ENCODE measurements at places on chromosomes 2 and 18.
A peak's percentile ranks its signal among the peaks of the same experiment; 100 is the strongest.

DNA sequence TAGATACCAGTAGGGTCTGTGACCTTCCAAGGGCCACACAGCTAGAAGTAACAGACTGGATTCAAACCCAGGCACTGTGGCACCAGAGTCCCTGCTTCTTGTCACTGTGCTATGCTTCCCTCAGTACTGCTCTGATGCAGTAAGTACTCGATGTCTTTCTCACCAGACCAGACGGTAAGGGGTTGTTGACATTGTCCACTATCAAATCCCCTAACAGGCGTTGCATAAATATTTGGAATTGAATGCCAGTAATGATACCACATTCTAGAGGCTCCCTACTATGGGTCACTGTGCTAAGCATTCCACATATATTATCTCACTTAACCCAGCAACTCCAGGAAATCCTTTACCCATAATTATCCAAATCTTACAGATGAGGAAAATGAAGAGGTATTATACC is 223.1 kb downstream of the C1D start:
- DNase-seq, result no peak

- no peak for DNase-seq
Measured at GRCh38 chr18:8681196-8681595, 24.2 kb upstream of the MTCL1 start.

DNA sequence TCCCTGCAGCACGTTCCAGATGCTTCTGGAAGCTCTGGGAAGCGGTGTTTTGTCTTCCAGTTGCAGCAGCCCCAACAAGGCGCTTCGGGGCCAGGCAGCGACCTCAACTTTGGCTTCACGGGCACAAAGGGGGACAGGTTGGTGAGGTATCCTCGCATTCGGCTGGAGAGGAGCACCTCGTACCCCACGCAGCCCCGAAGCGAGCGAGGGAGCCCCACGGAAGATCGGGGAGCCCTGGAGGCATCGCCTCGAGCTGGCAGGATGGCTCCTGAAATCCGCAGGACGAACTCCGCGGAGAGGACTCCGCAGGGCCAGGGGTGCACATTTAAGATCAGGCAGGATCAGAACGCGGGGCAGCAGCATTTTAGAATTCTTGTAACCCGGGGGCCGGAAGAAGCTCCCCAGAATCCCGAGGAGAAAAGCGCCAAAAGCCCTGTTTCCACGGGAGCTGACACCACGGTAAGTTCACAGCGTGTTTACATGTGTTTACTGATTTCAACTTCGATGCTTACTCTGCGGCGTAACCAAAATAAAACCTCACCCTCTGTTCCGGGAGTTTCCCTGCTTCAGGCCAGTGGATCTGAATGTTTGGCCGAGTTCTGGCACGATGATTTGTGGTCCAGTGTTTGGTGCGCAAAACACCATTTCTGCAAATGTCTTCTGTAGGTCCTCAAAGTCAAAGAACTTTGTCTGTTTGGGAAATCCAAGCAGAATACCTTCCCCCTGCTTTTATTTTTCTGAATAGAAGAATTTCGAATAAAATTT is 212.5 kb downstream of the NEDD4L start:
- no peak for DNase-seq

DNA sequence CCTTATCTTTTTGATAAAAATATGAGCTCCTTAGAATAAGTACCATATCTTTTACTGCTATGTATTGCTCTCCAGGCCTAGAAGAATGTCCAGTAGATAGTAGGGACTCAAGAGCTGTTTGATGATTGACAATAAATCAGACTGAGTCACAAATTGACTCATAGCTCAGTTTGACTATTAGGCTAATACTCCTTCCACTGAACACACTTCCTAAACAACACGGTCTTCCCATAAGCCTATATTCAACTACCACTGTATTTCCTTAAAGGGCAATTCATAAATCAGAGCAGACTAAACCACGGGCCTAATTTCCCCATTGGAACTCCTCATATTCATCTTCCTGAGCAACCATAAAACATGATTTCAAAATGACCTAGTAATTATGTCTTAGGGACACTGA is 258.5 kb downstream of the ALK start:
- DNase-seq, result no peak

- no peak for DNase-seq
Measured at GRCh38 chr2:85455552-85456090, 37.1 kb downstream of the SH2D6 start.

GRCh38 chr2:142323206-142323605 is 192.4 kb upstream of the LRP1B start:
- DNase-seq, result no peak

DNA sequence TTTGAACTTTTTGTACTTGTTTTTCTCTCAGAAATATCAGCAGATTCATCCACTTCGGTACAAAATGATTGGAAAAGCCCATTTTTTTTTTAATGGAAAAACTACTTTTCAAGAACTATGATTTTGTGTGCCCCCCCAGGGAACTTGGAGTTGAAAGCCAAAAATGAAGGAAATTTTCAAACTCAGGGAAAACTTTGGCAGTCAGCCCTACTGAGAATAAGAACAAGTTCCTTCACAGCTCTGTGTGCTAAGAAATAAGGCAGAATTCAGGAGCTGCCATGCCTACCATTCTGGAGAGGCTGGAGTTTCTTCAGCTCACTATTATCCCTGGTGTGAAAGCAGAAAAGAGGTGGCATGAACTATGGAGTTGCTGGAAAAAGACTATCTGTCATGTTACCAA is 226.0 kb upstream of the SLC35G4 start:
- DNase-seq, result no peak

DNA sequence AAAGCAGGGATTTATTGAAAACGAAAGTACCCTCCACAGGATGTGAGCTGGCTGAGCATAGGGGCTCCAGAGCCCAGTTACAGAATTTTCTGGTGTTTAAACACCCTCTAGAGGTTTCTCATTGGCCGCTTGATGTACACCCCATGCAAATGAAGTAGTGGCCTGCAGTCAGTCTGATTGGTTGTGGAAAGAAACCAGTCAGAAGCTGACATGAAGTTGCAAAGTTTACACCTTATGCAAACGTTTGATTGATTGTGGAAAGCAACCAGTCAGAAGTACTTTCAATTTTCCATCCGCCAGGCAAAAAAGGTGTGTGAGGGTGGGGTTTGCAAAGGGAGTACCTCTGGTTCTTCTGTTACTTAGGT is 62.3 kb downstream of the VWA3B start:
- DNase-seq, result peak; percentile 64

DNA sequence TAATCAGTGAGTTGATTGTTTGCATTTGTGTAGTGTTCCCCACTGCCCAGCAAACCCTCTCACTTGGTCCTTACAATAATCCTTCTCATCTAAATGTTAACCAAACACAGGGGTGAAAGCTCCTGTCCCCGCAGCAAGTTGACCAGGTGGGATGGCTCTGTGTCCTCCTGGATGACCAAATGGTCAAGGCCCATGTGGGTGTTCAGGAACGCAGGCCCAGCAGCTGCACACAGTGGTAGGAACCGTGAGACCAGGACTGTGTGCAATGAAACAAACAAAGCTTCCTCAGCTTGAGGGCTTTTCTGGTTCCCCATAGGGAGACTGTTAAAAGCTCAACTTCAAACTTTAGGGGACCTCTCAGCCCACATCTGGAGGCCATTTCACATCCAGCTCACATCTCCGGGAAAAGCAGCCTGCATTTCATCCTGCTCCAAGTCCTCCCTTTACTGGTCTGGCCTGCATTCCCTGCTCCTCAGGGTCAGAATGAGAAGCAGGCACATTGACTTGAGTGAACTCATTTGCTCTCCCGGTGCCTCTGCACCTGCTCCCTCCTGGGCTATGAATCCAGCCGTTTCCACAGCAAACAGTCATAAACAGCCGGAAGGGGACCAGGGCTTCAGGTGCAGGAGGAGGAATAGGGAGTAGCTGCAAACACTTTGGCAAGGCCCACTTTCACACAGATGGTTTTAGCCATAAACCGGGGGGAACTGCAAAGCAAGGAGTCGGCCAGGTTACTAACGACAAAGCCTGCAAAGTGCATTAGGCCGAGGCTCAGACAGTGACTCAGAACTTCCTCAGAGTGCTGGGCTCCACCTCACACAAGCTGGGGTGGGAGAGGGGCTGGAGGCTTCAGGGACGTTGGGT is 144.7 kb downstream of the CAPN13 start:
- no peak for DNase-seq

- DNase-seq, result no peak
Measured at GRCh38 chr18:46542545-46542944, 114.5 kb downstream of the LOXHD1 start.

DNA sequence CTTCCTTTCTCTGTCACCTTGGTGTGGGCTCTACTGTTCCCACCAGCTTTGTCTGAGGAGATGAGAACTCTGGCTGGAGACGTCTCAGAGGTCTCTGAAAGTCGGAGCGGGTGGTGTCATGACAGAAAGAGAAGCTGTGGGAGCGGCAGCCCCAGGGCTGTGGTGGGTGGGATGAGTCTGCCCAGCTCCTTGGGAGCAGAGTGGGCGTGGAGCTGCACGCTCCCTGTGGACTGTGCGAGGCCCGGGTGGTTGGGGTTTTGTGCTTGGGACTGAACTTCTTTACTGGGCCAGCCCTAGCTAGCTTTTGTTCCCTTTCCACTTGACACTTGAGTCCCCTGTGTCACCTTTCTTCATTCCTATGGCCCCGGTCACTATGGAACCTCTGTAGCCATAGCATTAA is 10.4 kb downstream of the TOGARAM2 start:
- no peak for DNase-seq

GRCh38 chr2:212194396-212194795 is 344.2 kb downstream of the ERBB4 start:
- DNase-seq, result no peak

- no peak for DNase-seq
Measured at GRCh38 chr2:174597009-174597344, 627 bp downstream of the WIPF1 start.

GRCh38 chr18:9421901-9422327 is 53.4 kb upstream of the RALBP1 start:
- no peak for DNase-seq

DNA sequence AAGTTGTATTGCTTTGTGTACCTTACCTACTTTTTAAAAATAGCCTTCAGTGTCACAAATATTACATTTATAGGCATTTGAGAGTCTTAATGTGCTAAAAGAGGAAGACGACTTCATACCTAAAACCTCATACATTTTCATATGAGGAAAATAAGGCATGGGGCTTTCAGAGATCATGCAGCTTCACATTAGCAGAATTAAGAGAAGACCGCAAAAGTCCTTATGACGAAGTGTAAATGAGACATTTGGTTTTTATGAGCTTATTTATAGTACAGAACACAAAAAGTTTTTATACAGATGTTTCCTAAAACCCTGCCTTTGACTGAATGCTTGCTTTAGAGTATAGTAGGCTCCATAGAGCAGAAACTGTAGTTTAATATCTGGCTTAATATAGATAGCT is 10.1 kb upstream of the CCDC138 start:
- DNase-seq, result no peak

DNA sequence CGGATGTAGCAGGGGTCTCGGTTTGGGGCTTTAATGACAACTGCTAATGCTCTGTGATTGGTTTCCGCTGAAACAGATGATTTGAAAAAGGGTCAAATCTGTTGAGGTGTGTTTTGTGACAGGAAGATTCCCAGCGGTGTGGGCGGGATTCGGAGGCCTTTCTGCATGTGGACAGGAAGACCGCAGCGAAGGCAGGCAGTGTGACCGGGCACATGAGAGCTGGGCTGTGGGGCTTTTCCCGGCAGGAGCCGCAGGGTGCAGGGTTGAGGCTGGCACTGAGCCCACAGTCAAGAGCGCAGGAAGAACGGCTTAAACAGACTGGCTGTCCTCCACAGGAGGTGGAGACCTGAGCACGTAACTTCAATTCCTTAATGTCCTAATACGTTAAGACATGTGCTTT is 180.0 kb upstream of the TPO start:
- no peak for DNase-seq

- peak; percentile 22 for DNase-seq
Measured at GRCh38 chr2:32284321-32284720, 6.6 kb downstream of the YIPF4 start.

DNA sequence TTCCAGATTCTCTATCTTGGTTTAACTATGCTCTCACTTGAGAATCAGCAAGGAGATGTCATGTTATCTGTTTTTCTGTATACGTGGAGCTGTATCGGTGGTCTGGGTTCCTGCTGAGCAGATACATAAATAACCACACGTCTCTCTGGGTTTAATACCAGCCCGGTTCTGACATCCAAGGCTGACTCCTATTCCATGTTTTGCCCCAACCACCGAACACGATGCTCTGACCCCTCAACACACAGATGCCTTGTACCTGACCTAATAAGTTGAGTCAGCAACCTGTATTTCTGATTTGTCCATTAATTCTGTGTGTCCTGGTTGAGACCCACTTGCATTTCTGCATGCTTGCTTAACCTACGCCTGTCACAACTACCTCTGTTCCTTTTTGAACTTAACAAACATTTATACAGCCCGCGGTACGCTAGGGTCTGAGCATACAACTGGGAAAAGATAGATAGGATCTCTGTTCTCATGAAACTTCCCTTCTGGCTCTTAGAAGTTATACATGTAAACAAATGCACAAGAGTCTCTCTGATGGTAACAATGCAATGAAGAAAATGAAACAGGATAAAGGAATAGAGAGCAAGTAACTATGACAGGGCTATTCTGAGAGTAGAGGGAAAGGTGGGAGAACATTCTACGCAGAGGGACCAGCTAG is 480.4 kb downstream of the PARD3B start:
- DNase-seq, result no peak

DNA sequence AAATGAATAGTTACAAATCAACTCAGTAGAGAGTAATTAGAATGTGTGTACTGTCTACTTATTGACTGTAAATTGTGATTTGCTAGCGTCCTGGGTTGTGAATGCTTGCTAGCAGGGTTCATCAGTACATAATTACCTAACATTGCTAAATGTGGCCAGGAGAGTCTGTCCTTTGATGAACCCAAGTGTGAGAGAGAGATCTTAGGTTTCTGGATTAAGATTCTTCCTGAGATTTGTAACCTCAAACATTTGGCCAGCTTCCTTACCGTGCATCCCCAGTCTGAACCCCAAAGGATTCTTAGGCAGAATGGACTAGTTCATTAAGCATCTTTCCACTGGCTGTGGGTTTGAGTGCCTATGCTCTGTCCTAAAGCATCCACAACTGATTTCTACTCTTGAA is 84.0 kb upstream of the ITPRID2 start:
- no peak for DNase-seq

DNA sequence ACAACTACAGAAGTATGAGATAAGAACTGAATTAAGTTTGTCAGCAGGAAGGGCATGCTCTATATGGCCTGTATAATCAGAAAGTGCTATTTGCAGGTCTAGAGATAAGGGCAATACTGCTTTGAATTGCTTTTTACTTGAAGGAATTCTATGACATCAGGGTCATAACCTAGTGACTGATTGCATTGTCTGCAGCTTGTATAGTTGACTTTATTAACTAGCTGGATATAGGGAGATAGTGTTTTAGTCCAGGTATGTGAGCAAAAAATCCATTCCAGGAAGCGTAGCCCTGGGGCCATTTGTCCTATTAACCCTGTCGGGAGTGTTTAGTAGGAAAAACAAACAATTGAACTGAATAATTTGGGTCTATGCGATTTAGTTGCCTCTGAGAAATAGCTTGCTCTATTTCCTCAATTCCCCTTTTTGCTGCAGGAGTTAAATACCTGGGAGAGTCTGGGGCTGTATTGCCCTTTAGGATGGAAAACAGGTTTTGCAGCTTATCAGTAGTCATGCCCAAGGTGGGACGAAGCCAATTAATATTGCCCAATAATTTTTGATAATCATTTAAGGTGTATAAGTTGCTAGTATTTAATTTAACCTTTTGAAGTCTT is 30.0 kb downstream of the HTR2B start:
- no peak for DNase-seq

Data from pulmonary artery endothelial cell (primary cell).